Tibial nerve (tissue), 4 donors: ENCODE measurements at places on chromosomes 13 and 19. TPM values are rescaled to one million over a fixed set of nuclear protein-coding genes. Genes with fewer than 3 reads are reported as not detected.

- no peak overlapping the region for H3K4me3 ChIP-seq
- no peaks in the 10 kb centered on the region for H3K27me3 ChIP-seq
- no peaks in the 10 kb centered on the region for H3K36me3 ChIP-seq
Observed at GRCh38 chr19:16702123-16702522, 17.5 kb upstream of the NWD1 start.

DNA sequence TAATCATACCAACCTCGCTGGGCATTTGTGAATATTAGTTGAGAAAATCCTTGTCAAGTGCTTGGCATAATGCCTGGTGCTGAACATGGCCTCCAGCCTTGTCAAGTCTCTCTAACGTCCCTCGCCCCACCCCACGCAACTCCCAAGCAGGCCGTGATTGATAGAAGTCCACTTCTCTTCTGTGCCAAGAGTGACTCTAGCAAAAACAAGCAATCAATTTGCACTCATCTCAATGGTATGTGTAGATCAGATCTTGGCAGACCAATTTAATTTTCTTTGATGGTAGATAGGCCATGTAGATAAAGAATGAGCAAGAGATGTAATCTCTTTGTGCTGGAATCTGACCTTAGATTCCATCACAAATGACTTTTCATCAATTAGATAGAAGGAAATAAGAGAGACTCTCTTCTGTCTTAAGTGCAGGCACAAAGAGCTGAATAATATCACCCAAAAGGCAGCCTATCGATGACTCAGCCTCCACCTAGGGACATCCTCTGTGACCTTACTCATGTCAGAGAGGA, 31.0 kb upstream of the KATNAL1 start:
- no peak for DNase-seq
- no peak overlapping the region for H3K27ac ChIP-seq
- no peaks in the 10 kb centered on the region for H3K27me3 ChIP-seq
- no peaks in the 10 kb centered on the region for H3K36me3 ChIP-seq

GRCh38 chr19:41638641-41639081, 11.8 kb upstream of the CEACAM4 start:
- DNase-seq = no peak
- H3K27me3 ChIP-seq = no peaks in the 10 kb centered on the region
- H3K36me3 ChIP-seq = no peaks in the 10 kb centered on the region
- H3K4me1 ChIP-seq = no peaks in the 10 kb centered on the region
- H3K4me3 ChIP-seq = no peak overlapping the region

ELSPBP1 gene
- total RNA-seq = not detected

PHF11 gene
- total RNA-seq = 33.2 TPM

KIR3DL1 gene
- not detected for total RNA-seq
